ENCODE measurements at places on chromosomes 7 and 10. TPM values are rescaled to one million over a fixed set of nuclear protein-coding genes. Genes with fewer than 3 reads are reported as not detected.

Gene ARL4A
- 102 TPM for total RNA-seq

Gene ABCC2
- 0.70 TPM for total RNA-seq

Gene CALML5
- 148 TPM for total RNA-seq

Gene ATRNL1
- total RNA-seq, result 0.64 TPM

Gene MLXIPL
- 2.2 TPM for total RNA-seq

Gene CNTNAP2
- 0.95 TPM for total RNA-seq

- H3K36me3 ChIP-seq, result no peaks in the 10 kb centered on the region
- H3K27ac ChIP-seq, result peak overlapping the region; percentile 13
- no peak overlapping the region for H3K4me3 ChIP-seq
- H3K27me3 ChIP-seq, result no peaks in the 10 kb centered on the region
Measured at GRCh38 chr10:95388539-95388938, 97.7 kb upstream of the PDLIM1 start.

GRCh38 chr10:72318418-72319262 is 36.1 kb downstream of the DNAJB12 start:
- H3K4me1 ChIP-seq, result peaks cover 82% of the 10 kb centered on the region
- DNase-seq, result no peak
- peak overlapping the region; percentile 51 for H3K4me3 ChIP-seq

GRCh38 chr10:90462749-90463470 is 394.9 kb downstream of the HTR7 start:
- H3K4me1 ChIP-seq, result no peaks in the 10 kb centered on the region
- no peaks in the 10 kb centered on the region for H3K27me3 ChIP-seq
- no peaks in the 10 kb centered on the region for H3K36me3 ChIP-seq
- H3K27ac ChIP-seq, result no peak overlapping the region

DNA sequence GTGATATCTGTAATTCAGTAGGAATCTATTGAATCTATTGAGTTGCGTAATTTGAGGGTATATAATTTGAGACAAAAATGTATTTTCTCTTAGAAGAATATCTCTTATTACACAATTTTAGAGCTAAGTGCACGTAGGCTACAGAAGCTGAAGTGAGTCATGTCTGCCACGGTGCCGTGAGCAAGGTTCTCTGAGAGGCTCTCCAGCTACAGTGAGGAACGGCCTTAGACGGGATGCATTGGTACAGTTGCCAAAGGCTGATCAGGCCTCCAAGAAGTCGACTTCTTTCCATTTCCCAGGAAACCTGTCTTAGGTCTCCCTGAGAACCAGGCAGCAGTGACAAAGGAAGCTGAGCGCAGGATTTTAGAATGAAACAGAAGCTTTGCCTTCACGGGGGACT is 28.6 kb downstream of the TCERG1L start:
- no peak for DNase-seq
- no peaks in the 10 kb centered on the region for H3K4me1 ChIP-seq
- H3K27me3 ChIP-seq, result no peaks in the 10 kb centered on the region

GRCh38 chr10:128465697-128466096 is 339.5 kb upstream of the MKI67 start:
- H3K27ac ChIP-seq, result no peak overlapping the region
- no peaks in the 10 kb centered on the region for H3K4me1 ChIP-seq
- H3K4me3 ChIP-seq, result no peak overlapping the region
- H3K36me3 ChIP-seq, result no peaks in the 10 kb centered on the region

GRCh38 chr7:2806571-2806970 is 37.5 kb downstream of the GNA12 start:
- H3K4me1 ChIP-seq, result peaks cover 32% of the 10 kb centered on the region
- DNase-seq, result no peak
- H3K36me3 ChIP-seq, result no peaks in the 10 kb centered on the region

GRCh38 chr7:37315772-37316715 is 132.6 kb downstream of the ELMO1 start:
- no peak overlapping the region for H3K27ac ChIP-seq
- H3K4me3 ChIP-seq, result no peak overlapping the region
- H3K36me3 ChIP-seq, result no peaks in the 10 kb centered on the region
- no peaks in the 10 kb centered on the region for H3K27me3 ChIP-seq
- DNase-seq, result no peak

GRCh38 chr10:30784897-30785605 is 155.5 kb upstream of the LYZL2 start:
- peak overlapping the region; percentile 87 for H3K27ac ChIP-seq
- H3K36me3 ChIP-seq, result no peaks in the 10 kb centered on the region
- peak overlapping the region; percentile 49 for H3K4me3 ChIP-seq
- H3K4me1 ChIP-seq, result peaks cover 13% of the 10 kb centered on the region

- peaks cover 4% of the 10 kb centered on the region for H3K4me1 ChIP-seq
- H3K4me3 ChIP-seq, result peak overlapping the region; percentile 32
- no peaks in the 10 kb centered on the region for H3K27me3 ChIP-seq
- DNase-seq, result no peak
- no peak overlapping the region for H3K27ac ChIP-seq
Measured at GRCh38 chr7:98470485-98471240, 69.8 kb upstream of the BAIAP2L1 start.

- H3K27me3 ChIP-seq, result no peaks in the 10 kb centered on the region
- H3K4me3 ChIP-seq, result no peak overlapping the region
- H3K27ac ChIP-seq, result no peak overlapping the region
- peaks cover 3% of the 10 kb centered on the region for H3K4me1 ChIP-seq
Measured at GRCh38 chr10:97729014-97729413, 7.9 kb upstream of the ZFYVE27 start.

DNA sequence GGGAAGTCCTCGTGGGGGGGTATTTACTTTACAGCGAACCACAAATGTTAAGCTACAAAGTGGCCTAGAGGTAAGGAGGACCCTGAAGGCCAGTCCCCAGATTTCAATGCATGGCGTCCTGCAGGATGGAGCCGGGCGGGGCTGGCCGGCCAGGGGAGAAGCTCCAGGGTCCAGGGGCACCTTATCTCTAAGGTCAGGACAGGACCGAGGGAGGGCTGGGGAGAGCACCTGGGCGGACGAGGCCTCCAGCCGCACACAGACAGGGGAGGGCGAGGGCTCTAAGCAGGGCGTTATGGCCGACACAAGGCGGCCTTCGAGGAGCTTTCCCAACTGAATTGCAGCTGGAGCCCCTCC is 96.4 kb upstream of the DIP2C start:
- peaks cover 21% of the 10 kb centered on the region for H3K4me1 ChIP-seq
- H3K27me3 ChIP-seq, result peaks cover 61% of the 10 kb centered on the region
- H3K27ac ChIP-seq, result no peak overlapping the region
- no peak for DNase-seq
- no peak overlapping the region for H3K4me3 ChIP-seq
- no peaks in the 10 kb centered on the region for H3K36me3 ChIP-seq

DNA sequence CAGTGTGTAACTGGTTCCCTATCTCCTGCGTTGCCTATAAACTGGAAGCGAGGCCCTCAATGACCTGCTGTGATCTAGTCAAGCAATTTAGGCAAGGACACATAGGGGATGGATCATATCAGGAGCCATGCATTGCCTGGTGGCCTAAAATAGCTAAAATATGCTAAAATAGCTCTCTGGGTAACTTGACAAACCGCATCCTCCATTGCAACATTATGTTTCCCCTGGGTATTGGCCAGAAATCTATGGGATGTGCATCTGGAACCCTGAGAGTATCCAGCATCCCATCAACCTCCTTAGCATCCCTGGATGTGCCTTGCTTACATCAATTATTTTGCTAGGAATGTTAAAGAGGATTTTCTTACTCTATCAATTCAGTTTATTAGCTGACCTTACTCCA is 91.7 kb upstream of the ADCY1 start:
- no peak for DNase-seq
- H3K4me3 ChIP-seq, result no peak overlapping the region
- H3K27me3 ChIP-seq, result no peaks in the 10 kb centered on the region
- no peaks in the 10 kb centered on the region for H3K36me3 ChIP-seq

- H3K27ac ChIP-seq, result peak overlapping the region; percentile 77
- no peaks in the 10 kb centered on the region for H3K27me3 ChIP-seq
- no peak overlapping the region for H3K4me3 ChIP-seq
- H3K4me1 ChIP-seq, result peaks cover 16% of the 10 kb centered on the region
Measured at GRCh38 chr10:29783201-29783947, 148.6 kb upstream of the SVIL start.

DNA sequence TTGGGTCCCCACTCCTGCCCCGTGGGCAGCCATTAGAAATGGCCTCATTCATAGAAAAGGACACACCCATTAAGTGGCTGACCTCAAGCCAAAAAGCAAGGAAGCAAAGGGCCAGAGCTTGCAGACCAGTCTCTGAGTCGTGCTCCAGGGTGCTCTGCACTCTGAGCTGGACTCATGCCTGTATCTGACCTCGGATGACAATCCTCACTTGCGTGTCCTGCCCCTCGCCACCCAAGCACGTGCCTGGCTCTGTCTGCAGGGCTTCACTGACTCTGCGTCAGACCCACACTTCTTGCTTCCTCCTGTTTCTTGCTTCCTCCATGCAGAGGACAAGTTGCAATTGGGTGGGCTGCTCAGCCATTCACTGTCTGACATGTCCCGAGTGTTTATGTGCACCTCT is 138.8 kb downstream of the OAT start:
- no peaks in the 10 kb centered on the region for H3K4me1 ChIP-seq
- no peaks in the 10 kb centered on the region for H3K27me3 ChIP-seq
- no peak overlapping the region for H3K27ac ChIP-seq
- H3K4me3 ChIP-seq, result no peak overlapping the region
- no peaks in the 10 kb centered on the region for H3K36me3 ChIP-seq
- no peak for DNase-seq

Measured in esophagus squamous epithelium (tissue), 5 donors.